ENCODE measurements at places on chromosomes 7 and 10. TPM values are rescaled to one million over a fixed set of nuclear protein-coding genes. Genes with fewer than 3 reads are reported as not detected.

CFAP58 gene
- total RNA-seq = 0.55 TPM

- DNase-seq = no peak
Measured at GRCh38 chr7:86558680-86559501, 84.8 kb upstream of the GRM3 start.

BLNK gene
- 0.99 TPM for total RNA-seq

- no peak for DNase-seq
Measured at GRCh38 chr10:73905256-73906020, 5.5 kb upstream of the PLAU start.

PLEKHS1 gene
- not detected for total RNA-seq

LEP gene
- total RNA-seq = 0.27 TPM

FKBP14 gene
- total RNA-seq = 11.1 TPM

DNA sequence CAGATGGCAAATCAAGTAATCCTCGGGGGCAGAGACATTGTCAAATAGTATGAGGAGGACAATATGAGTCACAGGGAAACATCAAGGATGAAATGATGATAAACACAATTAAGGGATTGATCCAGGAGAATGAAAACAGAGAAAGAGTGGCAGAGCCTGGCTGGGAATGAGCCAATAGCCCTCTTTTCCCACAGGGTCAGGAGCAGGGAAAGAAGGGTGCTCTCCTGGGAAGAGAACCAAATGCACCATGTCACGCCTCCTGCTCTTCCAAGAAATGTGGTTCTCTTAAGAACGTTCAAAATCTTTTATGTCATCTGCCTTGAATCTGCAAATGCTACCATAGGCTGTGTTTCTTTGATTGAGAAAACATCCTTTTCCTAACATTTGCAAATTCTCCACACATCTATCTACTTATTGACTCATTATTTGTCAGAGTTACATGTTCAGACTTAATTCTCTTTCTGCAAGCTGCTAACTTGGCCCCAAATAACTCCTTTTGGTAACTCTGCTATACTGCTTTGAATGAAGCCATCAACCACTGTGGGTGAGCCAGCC is 50.6 kb downstream of the HIPK2 start:
- no peak for DNase-seq

DNA sequence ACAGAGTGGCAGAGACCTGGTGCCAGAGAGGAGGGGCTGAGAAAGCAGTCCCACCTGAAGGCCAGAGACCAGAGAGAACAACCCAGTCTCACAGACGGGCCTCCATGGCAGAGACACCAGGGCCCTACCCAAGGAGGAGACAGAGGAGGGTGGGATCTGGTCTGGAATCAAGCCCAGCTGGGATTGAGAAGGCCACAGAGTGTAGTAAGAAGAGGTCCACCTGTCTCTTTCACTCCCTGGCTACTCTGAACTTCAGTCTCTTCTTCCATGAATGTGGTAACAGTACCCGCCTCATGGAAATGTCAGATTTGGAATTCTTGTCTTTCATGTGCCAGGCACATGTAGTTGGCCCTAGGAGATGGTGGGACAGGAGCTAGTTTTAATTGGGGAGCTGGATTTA is 55.6 kb downstream of the CLIP2 start:
- DNase-seq = no peak

GRCh38 chr7:2626498-2627117 is 5.2 kb upstream of the TTYH3 start:
- peak; percentile 83 for DNase-seq

GRCh38 chr7:143436325-143436946 is 6.8 kb upstream of the TAS2R60 start:
- no peak for DNase-seq

GRCh38 chr7:133709036-133709880 is 417.9 kb upstream of the LRGUK start:
- no peak for DNase-seq

VPS41 gene
- 38.5 TPM for total RNA-seq

- no peak for DNase-seq
Measured at GRCh38 chr7:146090023-146090645, 26.5 kb upstream of the CNTNAP2 start.

GRCh38 chr7:137975221-137975620 is 26.7 kb downstream of the CREB3L2 start:
- DNase-seq = peak; percentile 80

DNA sequence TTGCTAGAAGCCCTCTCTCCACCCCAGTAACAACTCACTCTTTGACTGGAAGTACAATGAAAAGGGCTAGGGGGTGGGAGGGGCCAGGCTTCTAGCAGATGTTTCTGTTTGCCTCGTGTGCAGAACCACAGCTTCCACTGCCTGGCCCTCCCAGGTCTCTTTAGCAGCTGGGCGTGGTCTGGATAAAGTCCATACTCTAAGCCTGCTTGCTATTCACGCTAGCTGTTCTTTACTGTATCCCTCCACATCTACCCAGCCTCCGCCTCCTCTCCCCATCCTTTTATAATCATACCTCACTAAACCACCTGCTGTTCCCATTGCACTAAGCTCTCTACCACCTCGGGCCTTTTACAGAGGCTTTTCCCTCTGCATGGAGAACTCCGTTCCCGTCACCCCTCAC is 288.8 kb downstream of the CAMK1D start:
- no peak for DNase-seq

MBL2 gene
- not detected for total RNA-seq

OR13A1 gene
- not detected for total RNA-seq

DNA sequence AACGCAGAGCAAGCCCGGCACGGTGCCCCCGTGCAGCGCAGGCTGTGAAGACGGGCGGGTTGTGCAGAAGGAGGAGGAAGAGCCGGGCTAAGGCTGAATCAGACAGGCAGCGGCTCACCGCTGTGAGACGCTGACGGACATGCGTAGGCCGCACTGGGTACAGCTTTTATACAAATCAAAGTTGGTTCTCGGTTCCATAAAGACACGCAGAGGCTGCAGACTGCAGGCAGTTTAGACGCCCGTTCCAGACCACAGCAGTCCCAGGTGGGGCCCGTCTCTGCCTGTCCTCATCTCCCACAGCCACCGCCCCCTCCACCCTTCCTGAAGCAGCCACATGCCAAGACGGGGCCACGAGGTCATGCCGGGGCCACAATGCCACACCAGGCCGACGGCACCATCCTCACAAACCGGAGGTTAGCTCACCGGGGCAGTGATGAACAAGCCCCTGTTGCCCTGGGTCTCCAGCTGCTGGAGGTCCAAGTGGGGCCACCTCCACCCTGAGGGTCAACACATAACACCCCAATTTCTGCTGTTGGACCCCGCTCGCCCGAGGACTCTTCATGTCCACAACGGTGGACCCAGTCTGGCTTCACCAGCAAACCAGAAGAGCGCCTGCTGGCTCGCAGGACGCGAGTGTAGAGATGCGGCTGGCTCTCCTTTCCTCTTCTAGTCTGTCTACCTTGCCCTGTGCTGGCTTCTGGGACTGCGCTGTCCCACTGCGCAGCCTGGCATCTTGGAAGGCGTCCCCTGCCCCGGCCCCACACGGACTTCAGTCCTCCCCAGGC is 227.2 kb downstream of the ELFN1 start:
- DNase-seq = no peak
